ENCODE measurements at places on chromosomes 6 and 20.

GRCh38 chr6:5979650-5980420 lies 26.9 kb downstream of the NRN1 start:
- DNase-seq: peak; percentile 64

- DNase-seq: no peak
These were observed 42.3 kb downstream of the DACT2 start for GRCh38 chr6:168277274-168277669.

- no peak for DNase-seq
These were observed 98.6 kb downstream of the KCNQ5 start for GRCh38 chr6:72720464-72720863.

DNA sequence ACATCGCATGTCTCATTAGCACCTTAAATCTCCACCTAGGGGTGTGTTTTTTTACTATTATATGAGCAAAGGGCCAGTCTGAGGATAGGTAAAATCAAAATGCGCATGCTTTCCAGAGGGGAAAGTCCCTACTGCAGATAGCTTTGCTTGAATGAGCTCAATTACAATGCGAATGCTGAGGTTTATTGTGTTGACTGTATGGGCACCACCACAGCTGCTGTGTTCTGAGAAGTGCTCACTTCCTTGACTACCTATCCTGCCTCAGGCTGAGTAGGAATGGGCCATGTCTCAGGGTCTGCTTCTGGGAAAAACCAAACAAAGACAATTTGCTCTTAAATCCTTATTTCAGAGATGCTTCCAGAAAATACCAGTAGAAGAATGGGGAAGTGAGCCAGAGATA lies 36.6 kb downstream of the MOCS1 start:
- DNase-seq: no peak

GRCh38 chr6:110689275-110689935 lies 125.9 kb downstream of the CDK19 start:
- no peak for DNase-seq

DNA sequence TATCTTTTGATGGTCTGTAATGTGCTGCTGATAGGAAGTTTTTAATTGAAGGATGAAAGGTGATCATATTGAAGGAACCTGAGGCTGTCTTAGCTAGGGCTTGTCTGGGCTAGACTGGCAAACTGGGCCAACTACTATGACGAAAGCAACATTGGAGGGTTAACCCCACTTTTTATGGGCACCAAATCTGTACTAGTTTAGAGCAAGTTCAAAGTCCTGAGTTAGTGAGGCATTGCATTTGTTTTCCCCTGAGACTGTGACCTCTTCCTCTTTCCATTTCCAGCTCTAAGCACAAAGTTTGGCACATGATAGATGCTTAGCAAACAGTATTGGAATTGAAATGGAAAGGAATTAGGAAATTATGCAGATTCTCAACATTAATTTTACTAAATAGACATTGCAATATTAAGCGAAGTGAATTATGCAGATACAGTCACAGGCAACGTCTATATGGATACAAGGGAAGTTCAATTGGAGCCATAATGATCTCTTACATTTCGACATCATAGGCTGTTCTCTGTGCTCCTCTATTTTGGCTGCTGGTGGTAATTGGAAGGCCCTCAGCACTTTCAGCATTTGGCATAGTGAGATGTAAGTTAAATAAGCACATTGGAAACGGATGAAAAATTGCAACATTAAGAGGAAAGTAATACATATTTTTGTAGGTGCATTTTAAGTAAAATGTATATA lies 22.2 kb downstream of the CEP57L1 start:
- no peak for DNase-seq

Measured in muscle of arm (tissue), 14 donors.